Cortex of kidney (tissue), 1 donor: ENCODE measurements at places on chromosomes 5 and 9.

- no peak for DNase-seq
Observed at GRCh38 chr5:146103594-146103993, 1.8 kb downstream of the PLAC8L1 start.

GRCh38 chr9:79409182-79409823 is 162.5 kb upstream of the TLE4 start:
- no peak for DNase-seq

- DNase-seq, result no peak
Observed at GRCh38 chr9:37787059-37787458, 2.2 kb upstream of the EXOSC3 start.

GRCh38 chr5:33299621-33300208 is 141.1 kb upstream of the TARS1 start:
- DNase-seq, result no peak

- DNase-seq, result no peak
Observed at GRCh38 chr5:167759057-167759821, 532.2 kb upstream of the WWC1 start.

- no peak for DNase-seq
Observed at GRCh38 chr9:72352911-72353388, 12.1 kb downstream of the ZFAND5 start.

DNA sequence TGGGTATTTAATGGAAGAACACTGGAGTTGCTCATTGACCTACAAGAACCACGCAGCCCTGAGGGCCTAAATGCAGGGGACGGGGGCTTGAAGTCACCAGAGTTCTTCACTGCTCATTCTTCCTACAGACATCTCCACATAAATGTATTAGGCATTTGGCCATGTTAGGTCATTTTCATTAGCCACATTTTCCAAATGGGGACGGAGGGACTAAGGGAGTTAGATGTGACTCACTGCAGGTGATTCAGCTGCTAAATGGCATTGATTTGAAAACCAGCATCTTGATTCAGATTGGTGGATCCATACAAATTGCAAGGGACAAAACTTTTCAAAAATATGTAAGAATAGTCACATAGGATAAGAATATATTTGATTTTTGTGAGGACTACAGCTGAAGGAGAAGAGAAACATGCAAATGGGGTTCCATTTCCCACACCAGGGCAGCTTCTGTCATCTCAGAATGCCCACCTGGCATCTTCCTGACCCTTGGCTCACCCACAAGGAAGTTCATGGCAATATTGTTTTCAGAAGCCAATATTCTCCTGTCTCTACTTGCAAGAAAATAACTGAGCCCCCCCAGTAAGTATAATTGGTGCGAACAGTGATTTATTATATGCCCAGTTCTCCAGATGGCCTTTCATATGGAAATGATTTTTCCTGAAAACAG is 264.8 kb downstream of the DOCK8 start:
- DNase-seq, result no peak

GRCh38 chr9:122350577-122351355 is 20.1 kb upstream of the PTGS1 start:
- DNase-seq, result peak; percentile 40

DNA sequence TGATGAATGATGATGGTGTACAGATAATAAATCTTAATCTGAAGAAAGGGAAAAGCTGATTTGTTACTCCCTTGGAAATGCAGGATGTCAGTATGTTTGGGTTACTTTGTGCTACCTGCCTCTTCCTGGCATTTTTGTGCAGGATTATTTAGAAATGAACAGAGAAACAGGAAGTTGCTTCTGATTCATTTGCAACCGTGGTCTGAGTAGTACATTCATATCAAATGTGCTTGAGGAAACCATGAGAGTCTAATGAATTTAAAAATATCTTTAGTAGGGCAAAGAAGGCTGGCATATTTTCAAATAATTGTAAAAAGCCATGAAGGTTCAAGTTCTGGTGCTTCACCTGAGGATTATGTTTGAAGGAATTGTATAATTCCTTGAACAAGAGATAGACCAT is 391.6 kb downstream of the TMEM161B start:
- DNase-seq, result no peak

DNA sequence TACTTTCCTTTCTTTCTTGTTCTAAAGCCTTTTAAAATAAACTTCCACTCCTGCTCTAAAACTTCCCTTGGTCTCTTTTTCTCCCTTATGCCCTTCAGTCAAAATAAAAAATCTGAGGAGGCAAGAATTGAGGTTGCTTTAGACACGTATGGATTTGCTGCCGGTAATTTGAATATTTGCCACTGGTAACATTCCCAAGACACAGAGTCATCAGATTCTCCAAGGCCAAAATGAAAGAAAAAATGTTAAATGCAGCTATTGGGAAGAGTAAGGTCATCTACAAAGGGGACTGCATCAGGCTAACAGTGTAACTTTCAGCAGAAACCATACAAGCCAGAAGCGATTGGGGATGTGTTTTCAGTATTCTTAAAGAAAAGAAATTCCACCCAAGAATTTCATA is 311.1 kb downstream of the CDH18 start:
- no peak for DNase-seq

DNA sequence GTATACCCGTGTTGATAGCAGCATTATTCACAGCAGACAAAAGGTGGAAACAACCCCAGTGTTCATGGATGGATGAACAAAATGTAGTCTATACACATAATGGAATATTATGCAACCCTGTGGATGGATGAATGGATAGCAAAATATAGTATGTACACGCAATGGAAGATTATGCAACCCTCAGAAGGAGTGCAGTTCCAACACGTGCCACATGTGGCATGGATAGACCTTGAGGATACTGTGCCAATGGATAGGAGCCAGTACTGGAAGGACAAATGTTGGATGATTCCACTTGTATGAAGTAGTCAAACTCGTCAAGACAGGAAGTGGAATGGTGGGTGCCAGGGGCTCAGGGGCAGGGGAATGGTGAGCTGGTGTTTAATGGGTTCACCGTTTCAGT is 44.9 kb downstream of the PLEKHG4B start:
- no peak for DNase-seq

GRCh38 chr9:113678859-113679256 is 197.3 kb upstream of the ZNF618 start:
- no peak for DNase-seq

DNA sequence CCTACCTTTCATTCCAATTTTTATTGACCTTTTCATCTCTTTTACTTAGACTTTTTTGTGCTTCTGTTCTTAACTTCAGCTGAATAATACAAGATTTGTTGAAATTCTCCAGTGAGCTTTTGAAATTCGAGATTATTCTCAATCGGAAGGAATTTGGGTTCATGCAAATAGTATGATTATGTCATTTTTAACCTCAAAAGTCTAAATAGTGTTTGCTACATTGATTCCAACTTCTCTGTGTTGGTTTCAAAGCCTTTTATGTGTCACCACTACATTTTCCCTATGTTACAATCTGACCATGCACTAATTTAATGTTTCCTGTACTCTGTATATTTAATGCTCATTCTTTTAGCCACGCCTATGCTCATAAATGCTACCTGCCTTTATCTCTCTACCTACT is 44.1 kb downstream of the VPS13A start:
- DNase-seq, result no peak

DNA sequence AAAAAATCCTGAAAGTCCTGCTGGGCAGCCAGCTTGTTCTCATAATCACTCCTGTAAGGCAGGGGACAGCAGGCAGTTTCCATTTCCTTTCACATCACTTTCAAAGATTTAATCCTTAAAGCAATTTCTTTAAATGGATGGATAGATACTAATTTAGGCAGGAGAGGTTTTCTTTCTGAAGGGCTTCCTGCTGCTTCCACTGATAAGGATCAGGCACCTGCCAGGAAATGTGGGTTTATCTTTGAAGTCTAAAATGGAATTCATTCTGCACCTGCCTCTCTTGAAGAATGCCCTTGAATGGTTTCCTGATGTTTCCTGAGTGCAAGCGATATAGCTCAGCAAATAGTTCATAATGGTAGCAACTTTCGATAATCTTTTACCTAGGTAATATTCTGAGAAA is 64.5 kb downstream of the STARD4 start:
- no peak for DNase-seq

- no peak for DNase-seq
Observed at GRCh38 chr5:177370488-177371119, 12.9 kb downstream of the RGS14 start.

- DNase-seq, result no peak
Observed at GRCh38 chr5:103166706-103167105, 46.6 kb downstream of the PPIP5K2 start.

DNA sequence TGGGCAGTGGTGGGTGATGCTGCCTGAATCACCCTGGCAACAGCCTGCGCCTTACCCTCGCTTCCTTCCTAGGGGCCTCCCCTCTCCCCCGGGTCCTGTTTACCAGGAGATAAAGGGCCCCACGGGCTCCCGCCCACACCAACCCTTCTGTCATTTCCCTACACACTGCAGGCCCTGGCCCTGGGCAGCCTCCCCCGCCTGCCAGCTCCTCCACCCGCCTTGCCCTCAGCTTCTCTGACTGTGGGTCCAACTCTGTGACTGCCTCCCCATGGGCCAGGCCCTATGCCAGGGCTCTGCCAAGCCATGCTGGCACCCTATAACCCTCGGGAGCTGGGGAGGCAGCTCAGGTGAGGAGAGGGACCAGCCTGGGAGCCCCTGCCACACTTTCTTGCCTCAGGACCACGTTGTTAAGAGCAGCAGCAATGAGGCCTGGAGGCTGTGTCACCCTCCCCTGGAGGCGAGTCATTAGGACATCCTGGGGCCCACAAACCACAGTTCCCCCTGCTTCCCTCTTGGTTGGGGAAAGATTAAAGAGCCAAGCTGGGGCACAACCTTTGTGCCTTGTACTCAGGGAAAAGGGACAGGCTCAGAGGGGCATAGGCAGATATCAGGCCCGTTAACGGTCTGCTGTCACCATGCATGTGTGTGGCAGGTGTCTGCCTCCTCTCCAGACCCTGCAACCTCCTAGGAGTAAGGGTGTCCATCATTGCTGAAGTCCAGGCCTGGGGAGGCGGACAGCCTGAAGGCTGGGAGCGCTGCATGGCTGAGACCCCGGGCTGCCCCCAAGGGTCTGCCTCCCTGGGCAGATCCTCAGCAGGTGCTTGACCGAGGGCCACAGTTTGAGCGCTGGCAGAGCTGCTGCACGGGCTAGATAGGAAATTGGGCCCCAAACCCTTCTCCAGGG is 2.8 kb downstream of the MGAT4B start:
- no peak for DNase-seq

DNA sequence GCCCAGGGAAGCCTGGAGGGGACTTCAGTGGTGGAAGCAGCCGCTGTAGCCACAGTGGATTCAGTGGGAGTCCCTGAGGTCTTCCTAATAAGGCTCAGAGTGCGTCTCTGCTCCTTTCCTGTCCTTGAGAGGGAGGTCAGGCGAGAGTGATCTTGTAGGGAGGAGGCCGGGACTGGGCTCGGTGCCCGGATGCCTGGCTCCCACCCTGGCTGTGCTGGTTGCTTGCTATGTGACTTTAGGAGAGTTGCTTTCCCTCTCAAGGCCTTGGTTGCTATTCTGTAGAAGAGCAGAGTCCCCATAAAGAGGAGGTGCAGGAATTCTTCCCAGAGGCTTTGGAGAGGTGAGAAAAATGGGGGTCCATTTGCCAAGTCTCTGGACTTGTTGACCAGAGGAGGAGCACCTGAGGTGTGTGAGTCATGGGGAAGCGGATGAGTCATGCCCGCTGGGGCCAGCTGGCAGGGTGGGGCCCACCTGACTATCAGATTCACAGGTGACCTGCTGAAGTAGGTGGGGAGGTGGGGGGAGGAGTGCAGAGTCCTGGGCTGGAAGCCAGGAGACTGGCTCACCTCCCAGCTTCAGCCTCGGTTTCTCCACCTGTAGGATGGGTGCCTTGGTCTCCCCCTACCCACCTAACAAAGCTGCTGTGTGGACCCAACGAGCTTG is 13.8 kb downstream of the GSN start:
- no peak for DNase-seq

DNA sequence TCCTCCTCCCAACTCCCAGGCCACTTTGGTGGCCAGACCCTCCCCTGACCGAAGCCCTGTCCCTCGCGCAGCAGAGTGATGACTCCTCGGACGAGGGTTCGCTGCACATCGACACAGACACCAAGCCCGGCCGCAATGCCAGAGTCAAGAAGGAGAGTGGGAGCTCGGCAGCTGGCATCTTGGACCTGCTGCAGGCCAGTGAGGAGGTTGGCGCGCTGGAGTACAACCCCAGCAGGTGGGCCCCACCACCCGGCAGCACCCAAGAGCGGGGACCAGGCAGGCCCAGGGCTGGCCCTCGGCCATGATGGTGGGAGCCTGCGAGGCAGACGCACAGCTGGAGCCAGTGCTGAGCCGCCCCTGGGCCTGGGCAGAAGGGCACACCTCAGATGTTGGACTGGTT is 90.6 kb downstream of the PHF2 start:
- DNase-seq, result no peak

DNA sequence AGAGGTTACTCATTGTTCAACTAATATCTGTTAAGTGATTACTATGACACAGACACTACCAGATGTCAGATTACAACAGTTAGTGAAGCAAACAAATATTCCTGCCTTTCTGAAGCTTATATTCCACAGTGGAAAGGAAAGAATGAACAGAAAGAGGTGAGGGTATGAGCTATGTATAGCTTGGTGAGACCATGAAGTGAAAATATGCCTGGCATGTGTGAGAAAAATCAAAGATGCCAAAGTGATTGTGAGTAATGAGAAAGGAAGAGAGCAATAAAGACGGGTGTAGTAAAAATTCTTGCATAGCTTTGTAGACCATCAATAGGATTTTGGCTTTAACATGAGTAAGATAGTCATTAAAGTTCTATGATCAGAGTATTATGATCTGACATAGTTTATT is 734.5 kb upstream of the NUDT12 start:
- DNase-seq, result no peak

DNA sequence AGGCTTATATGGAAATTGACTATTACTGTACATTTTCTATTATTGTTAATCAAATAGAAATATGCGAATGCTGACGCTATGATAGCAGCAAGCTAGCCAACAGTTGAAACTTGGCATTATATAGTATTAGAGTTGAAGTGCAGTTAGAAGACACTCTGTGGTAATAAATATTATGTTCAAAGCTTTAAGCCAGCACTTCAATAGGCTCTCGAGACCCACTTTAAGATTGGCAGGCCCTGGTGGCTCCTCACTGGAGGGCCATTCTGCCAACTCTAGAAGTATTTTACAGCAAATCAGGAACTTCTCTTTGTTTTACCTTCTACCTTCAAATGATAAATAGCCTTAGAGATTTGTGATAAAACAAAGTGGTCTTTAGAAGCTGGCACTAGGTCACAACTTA is 2029.0 kb upstream of the WWC1 start:
- DNase-seq, result no peak

DNA sequence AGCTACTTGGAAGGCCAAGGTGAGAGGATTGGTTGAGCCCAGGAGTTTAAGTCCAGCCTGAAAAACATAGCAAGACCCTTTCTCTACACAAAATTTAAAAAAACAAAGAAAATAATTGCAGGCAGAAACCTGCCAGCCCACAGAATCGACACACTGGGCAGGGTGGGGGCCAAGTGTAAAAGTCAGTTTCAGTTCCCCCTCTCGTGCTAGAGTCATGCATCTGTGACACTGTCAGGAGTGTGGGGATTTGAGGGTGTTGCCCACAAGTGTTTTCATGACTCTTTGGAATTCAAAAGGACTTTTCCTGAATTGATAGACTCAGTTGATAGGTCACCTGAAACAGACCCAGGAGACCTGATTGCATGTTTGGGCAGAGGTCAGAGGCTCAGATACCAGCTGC is 47.6 kb downstream of the PRRC2B start:
- no peak for DNase-seq
